A549 treated with CORT108297 at 1 μM for 4 hours (cell line): ENCODE measurements at places on chromosomes 4 and X. TPM values are rescaled to one million over a fixed set of nuclear protein-coding genes. Genes with fewer than 3 reads are reported as not detected.

BEND2 gene
- not detected in 5 replicates for total RNA-seq

MFAP3L gene
- total RNA-seq = 4.1 to 5.4 TPM (median 4.5 TPM) in 5 replicates

CSN3 gene
- not detected in 5 replicates for total RNA-seq

GPRASP1 gene
- total RNA-seq = 0.29 to 0.48 TPM (median 0.37 TPM) in 5 replicates

ATP2B3 gene
- total RNA-seq = 0.05 to 0.25 TPM (median 0.17 TPM) in 5 replicates

VCX3A gene
- not detected in 5 replicates for total RNA-seq

SLC6A14 gene
- not detected in 5 replicates for total RNA-seq

GPM6B gene
- 0.05 to 0.07 TPM (median 0.05 TPM) in 3 of 5 replicates, not detected in the others for total RNA-seq

POU3F4 gene
- not detected in 5 replicates for total RNA-seq

CLTRN gene
- total RNA-seq = 0.92 to 1.4 TPM (median 1.0 TPM) in 5 replicates

UGT2B10 gene
- total RNA-seq = 0.06 TPM in 1 of 5 replicates, not detected in the others

LRIT3 gene
- 0.02 to 0.07 TPM (median 0.05 TPM) in 4 of 5 replicates, not detected in the other for total RNA-seq

DMP1 gene
- total RNA-seq = not detected in 5 replicates

ZNF157 gene
- total RNA-seq = 0.05 TPM in 1 of 5 replicates, not detected in the others

GPR119 gene
- not detected in 5 replicates for total RNA-seq

UPF3B gene
- 18.7 to 26.8 TPM (median 19.9 TPM) in 5 replicates for total RNA-seq
